Activated CD8-positive, alpha-beta memory T cell treated with anti-CD3 and anti-CD28 coated beads, Interleukin-2, amount 50 U/mL, for 48 hours (primary cell): ENCODE measurements at places on chromosomes 4 and X.

GRCh38 chr4:19748519-19749479 lies 502.9 kb upstream of the SLIT2 start:
- no peak for DNase-seq

- no peak for DNase-seq
These were observed 573.8 kb downstream of the KCNIP4 start for GRCh38 chr4:21374641-21375368.

GRCh38 chr4:150323406-150324325 lies 245.4 kb downstream of the DCLK2 start:
- no peak for DNase-seq

DNA sequence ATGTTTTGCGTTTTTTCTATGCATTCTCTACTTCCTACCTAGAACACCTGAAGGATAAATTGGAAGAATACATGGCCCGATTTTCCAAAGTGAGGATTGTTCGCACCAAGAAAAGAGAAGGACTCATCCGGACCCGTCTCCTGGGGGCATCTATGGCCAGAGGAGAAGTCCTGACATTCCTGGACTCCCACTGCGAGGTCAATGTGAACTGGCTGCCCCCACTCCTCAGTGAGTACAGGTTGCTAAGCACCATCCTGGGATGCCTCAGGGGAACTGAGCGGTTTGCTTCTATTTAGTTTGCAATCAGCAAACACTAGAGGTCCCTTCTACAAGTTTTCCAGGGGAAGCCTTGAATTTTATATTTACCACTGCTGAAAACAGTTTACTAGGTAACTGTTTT lies 359.3 kb upstream of the GALNT7 start:
- no peak for DNase-seq

GRCh38 chr4:85274955-85275354 lies 200.0 kb upstream of the ARHGAP24 start:
- DNase-seq, result no peak

DNA sequence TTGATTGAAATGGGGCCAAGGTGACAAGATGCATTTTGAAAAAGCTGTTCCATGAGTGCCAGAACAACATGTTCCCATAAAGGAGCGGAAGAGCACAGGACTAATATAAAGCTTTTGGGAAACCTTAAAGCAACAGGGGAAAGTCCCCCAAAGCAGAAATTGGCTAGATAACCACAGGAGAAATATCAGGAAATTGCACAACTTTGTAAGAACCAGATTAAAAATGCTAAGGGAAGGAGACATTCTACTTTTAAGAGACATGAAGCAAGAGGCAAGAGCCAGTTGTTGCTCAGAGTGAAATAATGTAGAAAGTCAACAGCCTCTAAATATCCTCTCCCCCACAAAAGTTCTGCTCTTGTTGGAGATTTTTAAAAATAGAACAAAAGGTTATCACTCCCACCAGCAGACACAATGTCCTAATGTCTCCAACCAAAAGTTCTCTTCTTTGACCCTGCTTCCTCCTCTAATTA lies 85.2 kb upstream of the LNX1 start:
- no peak for DNase-seq

DNA sequence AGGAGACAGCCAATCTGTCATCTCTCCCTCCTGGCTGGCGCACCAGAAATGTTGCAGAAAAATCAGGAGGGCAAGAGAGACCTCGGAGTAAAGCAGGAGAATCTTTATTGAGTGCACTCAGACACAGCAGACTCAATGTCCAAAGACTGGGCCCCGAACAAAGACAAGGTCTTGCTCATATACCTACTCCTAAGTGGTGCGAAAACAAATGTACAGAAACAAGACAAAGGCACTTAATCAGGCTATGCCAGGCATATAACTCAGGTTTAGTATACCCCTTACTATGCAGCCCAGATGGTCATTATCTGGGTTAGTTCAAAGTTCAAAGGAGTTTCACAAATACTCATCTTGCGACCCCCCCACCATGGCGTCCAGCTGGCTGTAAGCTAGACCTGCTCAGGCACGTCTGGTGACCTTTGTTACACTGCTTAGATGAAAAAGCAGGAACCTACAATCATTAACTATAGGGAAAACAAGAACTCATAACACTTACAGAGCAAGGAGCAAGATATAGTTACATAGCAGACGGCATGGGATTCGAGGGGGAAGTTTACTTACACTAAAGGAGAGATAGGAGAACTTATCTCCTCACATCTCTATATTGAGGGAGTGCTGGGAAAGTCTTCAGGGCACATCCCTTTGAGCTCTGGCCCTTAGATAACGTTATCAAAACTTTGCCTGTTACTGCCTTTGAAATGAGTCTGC lies 27.5 kb downstream of the SULT1E1 start:
- DNase-seq, result no peak

DNA sequence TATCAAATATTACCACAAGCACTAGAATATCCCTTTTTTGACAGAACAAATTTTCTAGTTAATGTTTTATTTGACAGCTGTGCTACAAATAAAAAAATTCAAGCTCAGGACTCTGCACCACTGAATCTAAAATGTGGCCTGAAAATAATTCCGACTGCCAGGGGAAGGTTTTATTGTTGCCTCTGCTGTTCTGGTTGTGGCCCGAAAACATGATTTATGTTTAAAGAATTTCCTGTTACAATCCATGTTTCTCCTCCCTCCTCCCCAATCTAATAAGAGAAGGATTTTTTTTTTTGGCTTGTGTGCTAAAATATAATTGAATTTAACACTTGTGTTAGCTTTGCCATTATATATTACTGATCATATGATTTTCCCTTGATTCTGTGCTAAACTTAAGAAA lies 227.8 kb downstream of the DCLK2 start:
- no peak for DNase-seq

DNA sequence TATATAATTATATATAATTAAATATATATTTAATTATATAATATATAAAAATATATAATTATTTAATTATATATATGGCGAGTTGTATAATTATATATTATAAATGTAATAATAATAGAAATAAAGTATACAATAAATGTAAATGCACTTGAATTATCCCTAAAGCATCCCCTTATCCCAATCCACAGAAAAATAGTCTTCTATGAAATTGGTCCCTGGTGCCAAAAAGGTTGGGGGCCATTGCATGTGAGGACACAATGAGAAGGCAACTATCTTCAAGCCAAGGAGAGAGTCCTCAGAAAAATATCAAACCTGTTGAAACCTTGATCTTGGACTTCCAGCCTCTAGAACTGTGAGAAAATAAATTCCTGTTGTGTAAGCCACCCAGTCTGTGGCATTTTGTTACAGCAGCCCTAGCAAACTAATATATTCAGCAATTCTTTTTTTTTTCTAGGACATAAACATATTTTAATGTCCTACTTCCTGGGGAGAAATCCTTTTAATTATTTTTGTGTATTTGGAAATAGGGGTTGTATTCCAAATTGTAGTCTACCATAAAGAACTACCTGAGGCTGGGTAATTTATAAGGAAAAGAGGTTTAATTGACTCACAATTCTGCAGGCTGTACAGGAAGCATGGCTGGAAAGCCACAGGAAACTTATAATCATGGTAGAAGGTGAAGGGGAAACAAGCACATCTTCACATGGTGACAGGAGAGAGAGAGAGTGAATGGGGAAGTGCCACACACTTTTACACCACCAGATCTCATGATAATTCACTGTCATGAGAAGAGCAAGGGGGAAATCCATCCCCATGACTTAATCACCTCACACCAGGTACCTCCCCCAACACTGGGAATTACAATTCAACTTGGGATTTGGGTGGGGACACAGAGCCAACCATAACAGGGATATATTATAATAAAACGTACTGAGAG lies 22.9 kb upstream of the CXCL2 start:
- no peak for DNase-seq

- DNase-seq, result no peak
These were observed 61.5 kb downstream of the CCNI start for GRCh38 chr4:77014256-77014655.

GRCh38 chr4:17189759-17190158 lies 291.3 kb upstream of the LDB2 start:
- DNase-seq, result no peak

DNA sequence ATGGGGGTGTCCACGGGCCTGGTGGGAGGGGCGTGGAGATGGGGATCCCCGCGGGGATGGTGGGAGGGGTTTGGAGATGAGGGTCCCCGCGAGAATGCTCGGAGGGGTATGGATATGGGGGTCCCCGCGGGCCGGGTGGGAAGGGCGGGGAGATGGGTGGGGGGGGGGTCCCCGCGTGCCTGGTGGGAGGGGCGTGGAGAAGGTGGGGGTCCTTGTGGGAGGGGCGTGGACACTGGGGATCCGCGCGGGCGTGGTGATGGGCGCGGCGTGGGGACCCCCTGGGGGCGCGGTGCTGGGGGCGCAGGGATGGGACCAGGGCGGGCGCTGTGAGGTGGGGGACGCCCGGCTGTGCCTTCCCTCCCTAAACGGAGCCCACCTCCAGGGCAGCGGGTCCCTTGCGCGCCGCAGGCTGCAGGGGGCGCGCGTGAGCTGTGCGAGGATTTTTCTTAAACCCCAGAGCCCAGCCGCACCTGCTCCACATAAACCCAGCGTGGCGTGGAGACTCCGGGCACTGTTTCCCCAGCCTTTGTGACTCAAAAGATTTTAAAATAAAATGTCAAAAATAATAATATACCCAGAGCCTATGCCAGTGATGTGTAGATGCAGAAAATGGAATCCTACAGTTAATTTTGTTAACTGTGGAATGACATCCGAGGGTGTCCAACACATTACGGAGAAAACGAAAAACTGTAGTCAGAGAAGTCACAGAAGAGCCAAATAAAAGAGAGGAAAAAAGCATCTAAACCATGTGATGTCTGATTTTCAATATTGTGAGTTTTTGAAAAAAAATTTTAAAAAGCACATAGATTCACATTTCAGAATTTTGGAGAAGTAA lies 1.5 kb upstream of the ASMTL start:
- DNase-seq, result peak; percentile 99

DNA sequence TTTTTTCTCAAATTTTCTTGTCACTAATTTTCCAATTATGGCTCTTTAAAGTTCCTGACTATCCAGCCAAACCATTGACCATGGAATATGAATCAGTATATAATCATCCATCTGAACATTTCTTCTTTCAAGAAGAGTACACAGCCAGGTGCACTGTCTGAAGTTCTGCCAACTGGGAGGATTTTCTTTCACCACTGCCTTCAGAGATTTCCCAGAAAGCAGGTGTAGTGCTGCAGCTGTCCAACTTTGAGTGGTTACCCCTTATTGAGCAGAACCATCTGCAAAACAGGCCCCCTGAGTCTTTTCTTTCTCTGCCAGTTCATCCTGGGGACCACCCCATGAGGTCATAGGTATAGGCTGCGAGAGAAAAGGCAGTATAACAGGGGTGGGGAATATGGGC lies 1213.2 kb downstream of the RAPGEF2 start:
- no peak for DNase-seq

GRCh38 chr4:23884261-23884660 lies 5.6 kb downstream of the PPARGC1A start:
- no peak for DNase-seq

GRCh38 chr4:56183344-56183959 lies 203.8 kb downstream of the AASDH start:
- DNase-seq, result no peak
